Mesendoderm (in vitro differentiated cells): ENCODE measurements at places on chromosomes 2 and 18.

DNA sequence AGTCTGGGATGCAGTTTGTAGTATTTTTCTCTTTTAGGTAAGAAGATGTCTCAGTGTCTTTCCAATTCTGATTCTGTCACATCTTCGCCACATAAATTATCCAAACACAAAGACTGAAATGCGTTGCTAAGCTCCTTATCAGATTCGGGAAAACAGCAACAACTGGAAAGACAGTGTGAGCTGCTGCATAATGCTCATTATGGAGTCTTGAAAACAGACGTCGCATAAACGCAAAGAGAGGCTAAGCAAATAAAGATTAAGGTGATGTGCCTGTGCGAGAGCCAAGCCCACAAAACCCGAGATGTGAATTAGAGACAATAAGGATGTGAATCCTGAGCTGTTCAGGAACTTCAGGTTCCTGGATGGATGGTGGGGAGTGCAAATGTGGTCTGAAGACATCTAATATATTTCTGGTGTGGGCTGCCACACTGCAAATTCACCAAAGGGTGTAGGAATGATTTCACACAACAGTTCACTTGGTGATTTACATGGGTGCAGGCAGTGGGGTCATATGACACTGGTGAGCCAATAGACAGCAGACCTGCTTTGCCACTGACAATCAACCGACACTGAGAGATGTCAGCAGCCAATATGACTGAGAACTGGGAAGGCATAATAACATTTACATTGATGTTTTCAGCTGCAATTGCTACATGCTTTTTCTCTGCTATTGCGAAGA is 195.8 kb downstream of the MTX2 start:
- DNase-seq: no peak

GRCh38 chr18:49322765-49323490 is 137.5 kb downstream of the DYM start:
- DNase-seq: peak; percentile 21

- DNase-seq: no peak
Measured at GRCh38 chr2:44362207-44363015, 664 bp downstream of the CAMKMT start.

- no peak for DNase-seq
Measured at GRCh38 chr2:190529486-190530247, 4.9 kb downstream of the NEMP2 start.

- peak; percentile 68 for DNase-seq
Measured at GRCh38 chr2:113282747-113283533, 4.2 kb upstream of the PAX8 start.

- peak; percentile 87 for DNase-seq
Measured at GRCh38 chr2:219309278-219309677, at the start of gene PTPRN. PTPRN (minus strand) TSS chr2:219309401; CDS start chr2:219309332, 69 bp downstream.

DNA sequence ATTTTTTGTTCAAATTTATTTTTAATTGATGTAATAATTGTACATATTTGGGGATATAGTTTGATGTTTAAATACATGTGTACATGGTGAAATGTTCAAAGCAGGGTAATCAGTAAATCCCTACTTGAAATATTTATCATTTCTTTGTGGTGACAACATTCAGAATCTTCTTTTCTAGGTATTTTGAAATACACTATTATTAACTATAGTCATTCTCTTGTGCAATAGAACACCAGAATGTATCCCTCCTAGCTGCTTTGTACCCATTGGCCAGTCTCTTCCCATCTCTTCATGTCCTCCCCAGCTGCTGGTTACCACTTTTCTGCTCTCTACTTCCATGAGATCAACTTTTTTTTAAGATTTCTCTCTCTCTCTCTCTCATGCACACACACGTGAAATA is 126.5 kb downstream of the ZNF407 start:
- DNase-seq: no peak

DNA sequence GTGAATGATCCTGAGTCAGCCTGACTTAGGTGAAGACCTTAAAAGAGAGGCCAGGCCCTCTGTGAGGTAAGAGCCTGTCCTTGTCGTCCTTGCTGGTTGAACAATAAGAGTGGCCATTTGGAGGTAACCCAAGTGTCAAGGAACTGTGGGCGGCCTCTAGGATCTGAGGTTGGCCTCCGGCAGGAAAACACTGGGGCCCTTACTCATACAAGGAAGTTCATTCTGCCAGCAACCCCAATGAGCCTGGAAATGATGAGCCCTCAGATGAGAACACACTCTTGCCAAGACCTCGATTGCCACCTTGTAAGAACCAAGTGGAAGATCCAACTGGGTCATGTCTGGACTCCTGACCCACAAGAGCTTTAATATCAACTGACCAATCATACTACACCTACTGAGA is 95.5 kb upstream of the LRATD1 start:
- no peak for DNase-seq

DNA sequence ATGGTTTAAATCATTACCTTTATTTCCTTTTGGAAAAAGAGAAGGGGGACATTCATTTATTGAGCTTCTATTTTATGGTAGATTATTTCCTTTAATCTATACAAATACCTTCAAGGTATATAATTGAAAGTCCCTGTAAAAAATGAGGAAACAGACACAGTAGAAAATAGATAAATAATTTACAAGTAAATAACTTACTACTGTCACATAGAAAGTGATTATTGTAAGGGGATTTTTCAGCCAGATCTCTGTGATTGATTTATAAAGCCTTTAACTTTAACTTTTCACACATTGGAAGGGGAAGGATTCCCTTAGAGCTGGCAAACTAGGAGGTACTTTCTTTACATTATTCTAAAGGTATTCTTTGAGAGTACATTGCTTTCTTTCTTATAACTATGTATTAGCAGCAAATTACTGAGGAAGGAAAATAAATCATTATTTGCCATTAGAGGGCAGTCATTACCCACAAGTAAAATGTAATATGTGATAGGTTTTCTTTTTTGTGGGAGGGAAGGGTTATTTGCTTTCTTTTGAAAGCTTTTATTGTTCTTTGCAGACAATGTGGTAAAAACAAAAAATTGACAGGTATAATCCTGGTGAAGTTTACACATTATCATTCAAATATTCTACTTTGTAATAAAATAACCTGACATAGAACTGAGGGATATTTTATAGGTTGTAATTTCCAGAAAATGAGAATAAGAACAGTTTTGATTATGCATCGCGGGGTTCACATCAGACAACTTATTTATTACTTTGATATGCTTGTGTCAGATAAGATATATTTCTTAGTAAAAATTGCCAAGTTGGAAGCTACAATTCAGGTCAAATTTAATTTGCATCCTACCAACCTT is 24.8 kb upstream of the RPE start:
- peak; percentile 42 for DNase-seq

GRCh38 chr2:71348302-71348701 is 16.7 kb downstream of the ZNF638 start:
- peak; percentile 32 for DNase-seq

- DNase-seq: peak; percentile 37
Measured at GRCh38 chr2:27710640-27711430, 47.1 kb downstream of the SLC4A1AP start.

- no peak for DNase-seq
Measured at GRCh38 chr18:78658531-78658930, 321.1 kb upstream of the SALL3 start.

DNA sequence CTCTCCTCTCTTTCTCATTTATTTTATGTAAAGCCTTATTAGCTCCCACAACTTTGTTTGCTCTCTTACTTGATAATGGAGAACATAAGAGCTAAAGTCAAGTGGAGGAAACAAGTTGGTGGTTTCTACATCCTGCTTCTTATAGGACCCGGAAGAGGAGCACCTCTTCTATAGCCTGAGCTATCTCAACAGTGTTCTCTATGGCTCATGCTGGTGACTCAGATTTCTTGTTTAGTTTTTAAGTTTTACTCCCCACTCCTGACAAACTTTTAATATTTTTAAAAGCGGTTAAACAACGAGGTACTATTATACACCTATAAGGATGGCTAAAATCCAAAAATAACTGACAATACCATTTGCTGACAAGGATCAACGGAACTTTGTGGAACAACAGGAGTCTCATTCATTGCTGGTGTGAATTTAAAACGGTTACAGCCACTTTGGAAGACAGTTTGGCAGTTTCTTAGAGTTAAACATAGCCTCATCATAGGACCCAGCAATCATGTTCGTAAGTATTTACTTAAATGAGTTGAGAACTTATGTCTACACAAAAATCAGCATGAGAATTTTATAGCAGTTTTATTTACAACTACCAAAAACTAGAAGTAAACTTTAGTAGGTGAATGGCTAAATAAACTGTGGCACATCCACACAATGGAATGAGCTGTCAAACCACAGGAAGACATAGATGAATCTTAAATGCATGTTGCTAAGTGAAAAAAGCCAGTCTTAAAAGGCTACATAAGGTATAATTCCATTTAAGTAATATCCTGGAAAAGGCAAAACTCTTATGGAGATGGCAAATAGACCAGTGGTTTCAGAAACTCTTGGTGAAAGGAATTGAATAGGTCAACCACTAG is 12.7 kb upstream of the CDC42EP3 start:
- no peak for DNase-seq

DNA sequence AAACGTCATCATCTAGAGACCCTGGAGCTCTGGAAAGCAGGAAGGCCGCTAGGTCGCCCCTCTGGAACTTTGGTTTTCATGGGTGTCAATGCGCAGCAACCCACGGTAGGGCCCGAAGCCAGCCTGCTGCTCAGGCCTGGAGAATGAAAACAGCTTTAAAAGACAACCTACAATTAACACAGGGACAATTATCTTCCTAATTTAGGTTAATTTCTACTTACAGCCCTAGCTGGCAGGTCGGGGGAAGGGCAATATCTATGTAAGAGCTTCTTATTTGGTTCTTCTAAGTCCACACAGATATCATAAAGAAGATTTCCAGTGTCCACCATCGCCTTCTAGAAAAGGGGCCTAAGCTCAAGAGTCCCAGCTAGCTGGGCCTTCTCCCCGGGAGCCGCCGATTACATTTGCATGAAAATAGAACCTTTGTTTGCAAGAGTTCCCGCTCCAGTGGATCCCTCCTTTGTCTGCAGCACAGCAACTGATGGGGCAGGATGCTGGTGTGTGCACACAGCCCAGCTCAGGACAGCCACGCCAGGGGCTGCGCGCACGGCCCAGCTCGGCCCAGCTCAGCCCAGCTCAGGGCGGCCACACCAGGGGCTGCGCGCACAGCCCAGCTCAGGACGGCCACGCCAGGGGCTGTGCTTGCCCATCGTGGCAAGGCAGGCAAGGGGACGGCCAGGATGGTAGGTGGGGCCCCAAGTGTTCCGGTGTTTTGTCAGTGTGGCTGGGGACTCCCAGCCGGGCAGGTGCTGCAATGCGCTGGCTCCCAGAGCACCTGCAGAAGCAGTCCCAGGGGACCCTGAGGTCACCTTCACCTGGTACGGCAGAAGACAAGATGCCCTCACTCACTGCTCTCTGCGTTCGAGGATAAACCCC is 109.1 kb downstream of the HDAC4 start:
- DNase-seq: peak; percentile 77

- no peak for DNase-seq
Measured at GRCh38 chr2:31297751-31298150, 63.8 kb downstream of the EHD3 start.

GRCh38 chr2:239322416-239323086 is 78.3 kb downstream of the HDAC4 start:
- DNase-seq: no peak

GRCh38 chr2:55163941-55164390 is 68.1 kb downstream of the CLHC1 start:
- DNase-seq: no peak

- no peak for DNase-seq
Measured at GRCh38 chr2:144645083-144645778, 125.3 kb upstream of the ZEB2 start.

DNA sequence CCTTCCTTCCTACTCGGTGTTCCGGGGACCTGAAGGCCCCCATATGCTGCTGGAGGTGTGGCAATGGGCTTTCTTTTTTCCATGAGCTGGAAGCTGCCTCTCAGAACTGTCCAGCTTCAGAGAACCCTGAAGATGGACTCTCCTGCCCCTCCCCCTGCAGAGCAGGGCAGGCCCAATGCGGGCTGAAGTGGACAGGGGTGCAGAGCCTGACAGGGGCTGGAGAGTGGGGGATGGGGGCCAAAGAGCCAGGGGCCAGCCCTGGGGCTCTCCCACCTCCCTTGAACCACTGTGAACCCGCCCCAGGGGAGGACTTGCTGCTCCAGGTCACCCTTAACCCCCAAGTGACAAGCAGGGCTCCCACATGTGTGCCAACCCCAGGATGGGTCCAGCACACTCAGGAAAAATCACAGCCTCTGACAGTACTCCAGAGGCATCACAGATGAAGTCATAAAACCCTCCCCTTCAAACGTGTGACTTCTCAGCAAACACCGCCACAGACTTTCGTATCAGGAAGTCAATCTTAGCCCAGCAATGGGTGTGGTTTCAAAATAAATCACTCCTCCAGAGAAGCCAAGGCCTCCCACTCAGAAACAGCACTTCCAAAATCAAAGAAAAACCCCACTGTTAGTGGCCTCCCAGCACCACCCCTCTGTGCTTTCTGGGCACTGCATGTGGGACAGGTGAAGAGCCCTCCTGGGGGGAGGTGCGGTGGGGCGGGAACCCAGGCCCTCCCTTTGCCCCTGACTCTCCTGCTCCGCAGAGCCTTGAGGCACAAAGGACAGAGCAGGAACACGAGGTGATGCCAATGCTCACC is 135.8 kb downstream of the HDAC4 start:
- peak; percentile 61 for DNase-seq

DNA sequence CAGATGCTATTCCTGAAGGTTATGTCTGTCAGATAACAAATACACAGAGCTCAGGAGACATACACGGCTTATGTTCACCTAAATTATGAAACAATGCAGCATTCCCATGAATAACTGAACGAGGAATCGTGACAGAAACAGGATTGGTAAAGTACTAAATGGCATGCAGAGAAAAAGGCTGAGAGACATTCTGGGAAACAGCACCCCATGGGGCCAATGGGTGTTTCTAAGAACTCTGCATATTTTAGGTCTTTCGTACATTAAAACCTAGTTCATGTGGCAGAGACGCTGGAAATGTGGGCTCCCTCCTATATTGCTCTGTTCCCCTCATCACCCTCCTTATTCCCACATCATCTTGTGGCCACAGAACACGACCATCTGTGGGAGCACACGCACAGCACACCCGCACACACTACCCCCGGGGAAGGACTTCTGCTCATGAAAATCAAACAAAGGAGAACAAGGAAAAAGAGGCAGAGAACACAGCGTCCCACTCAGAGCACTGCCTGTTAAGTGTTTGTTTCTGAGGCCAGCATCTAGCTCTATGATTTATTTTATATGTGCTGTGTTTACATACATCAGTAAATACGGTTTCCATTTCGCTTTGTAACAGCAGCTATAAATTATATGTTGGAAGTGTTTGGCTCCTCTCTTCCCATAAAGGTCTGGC is 143.6 kb downstream of the AFF3 start:
- DNase-seq: no peak

- DNase-seq: peak; percentile 97
Measured at GRCh38 chr18:70205421-70206397, at the start of gene RTTN. RTTN (minus strand) TSS chr18:70205687; CDS start chr18:70205658, 29 bp downstream.

GRCh38 chr2:181594322-181594721 is 62.6 kb downstream of the CERKL start:
- DNase-seq: no peak

DNA sequence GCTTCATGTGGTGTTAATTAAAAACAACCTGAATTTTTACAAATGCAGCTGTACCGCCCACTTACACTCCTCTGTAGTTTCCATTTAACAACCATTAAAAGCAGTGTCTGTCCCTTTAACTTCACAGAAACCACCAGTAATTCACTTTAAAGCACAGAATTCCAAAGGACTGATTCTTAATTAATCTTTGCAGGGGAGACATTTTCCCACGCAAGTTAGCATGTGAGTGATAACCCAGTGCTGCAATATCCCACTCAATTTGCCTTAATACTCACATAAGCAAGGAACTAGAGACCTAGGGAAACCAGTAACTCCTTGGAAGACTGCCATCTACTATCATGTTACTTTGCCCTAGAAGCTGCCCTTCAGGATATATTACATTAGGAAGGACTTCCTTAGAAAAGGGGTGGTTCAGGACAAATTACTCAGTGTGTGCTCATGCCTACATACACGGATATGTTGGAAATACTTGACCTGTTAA is 102.3 kb downstream of the OSR1 start:
- DNase-seq: no peak
